Left forelimb (tissue), 1 donor: ENCODE measurements at places on chromosomes 2 and 18.

- no peak for DNase-seq
These were observed 265.5 kb downstream of the NAPG start for GRCh38 chr18:10791169-10791831.

- DNase-seq: no peak
These were observed 67.0 kb downstream of the SP3 start for GRCh38 chr2:173898178-173898668.

GRCh38 chr2:38830526-38831159 lies 45.1 kb downstream of the DHX57 start:
- DNase-seq: no peak

GRCh38 chr2:18959952-18960717 lies 370.8 kb upstream of the NT5C1B start:
- no peak for DNase-seq

DNA sequence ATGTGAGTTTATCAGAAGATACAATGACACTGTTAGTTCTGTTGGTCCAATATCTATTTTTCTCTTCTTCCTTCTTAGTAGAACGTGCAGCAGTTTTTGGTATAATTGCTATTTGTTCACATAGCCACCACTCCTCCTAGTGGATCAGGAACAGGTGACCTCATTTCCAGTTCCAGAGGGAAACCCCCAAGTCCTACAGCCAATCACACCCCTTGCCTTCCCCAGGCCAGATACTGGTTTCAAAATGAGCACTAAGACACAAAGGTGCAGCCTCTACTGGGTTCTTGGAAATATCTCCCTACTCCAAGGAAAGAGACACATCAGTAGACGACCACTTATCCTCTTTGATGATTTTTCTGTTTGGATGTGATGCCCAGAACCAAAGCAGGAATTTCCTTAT lies 103.2 kb downstream of the TCF4 start:
- DNase-seq: no peak

DNA sequence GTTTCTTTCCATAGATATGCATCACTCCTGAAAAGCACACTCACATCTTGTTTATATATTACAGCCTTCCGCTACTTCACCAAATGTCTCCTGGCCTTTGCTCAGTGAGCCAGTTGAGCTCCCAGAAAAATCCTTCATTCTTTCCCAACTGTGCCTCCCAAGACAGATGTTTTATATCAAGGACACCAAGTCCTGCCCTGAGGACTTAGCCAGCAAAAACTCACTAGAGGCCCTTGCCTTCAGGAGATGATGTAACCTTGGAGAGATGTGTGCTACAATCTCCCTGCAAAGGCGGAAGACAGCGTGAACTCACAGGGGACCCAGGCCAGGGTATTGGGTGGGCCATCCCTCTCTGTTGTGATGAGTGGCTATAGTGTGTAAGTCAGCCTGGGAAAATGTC lies 86.1 kb upstream of the CTAGE1 start:
- DNase-seq: no peak

DNA sequence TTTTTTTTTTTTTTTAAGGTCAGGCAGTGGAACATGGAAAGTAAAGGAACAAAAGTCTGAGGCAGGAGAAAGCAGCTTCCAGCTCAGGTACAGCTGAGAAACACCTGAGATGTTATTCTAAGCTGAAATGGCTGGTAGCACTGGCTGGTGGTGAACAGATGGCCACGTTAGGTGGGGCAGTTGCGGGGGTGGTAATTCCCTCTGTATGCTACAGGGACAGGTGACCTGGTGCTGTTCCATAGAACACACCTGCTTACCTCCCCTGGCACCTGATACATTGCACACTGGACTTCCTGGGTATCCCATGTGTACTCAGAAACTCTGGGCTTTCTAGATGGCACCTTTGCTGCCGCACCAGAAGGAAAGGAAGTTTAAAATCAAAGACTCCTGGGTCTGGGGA lies 333.3 kb downstream of the SLC8A1 start:
- no peak for DNase-seq

DNA sequence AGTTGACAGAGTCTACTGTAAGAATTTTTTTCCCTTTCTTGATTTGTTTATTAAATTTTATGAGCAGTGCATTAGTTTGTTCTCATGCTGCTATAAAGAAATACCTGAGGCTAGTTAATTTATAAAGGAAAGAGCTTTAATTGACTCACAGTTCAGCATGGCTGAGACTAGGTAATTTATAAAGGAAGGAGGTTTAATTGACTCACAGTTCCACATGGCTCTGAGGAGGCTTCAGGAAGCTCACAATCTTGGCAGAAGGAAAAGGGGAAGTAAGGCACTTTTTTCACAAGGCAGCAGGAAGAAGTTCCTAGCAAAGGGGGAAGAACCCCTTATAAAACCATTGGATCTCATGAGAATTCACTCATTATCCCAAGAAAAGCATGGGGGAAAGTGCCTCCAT lies 191.4 kb upstream of the VRK2 start:
- DNase-seq: no peak

DNA sequence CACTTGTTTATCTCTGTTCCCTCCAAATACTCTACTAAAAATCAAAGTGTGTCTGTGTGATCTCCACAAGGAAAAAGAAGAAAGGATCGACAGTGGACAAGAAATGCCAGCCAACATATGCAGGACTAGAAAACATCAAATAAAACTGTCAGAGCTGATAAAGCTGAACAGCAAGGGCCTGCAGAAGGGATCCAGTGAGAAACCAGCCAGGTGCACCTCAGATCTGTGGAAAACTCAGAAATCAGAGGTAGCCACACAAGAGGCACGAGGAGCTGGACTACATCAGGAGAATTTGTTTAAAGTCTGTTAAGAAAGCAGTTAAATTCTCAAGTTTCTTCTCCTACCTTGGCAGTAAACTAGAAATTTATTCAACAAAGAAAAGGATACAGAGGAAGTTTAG lies 135.2 kb downstream of the SUCLG1 start:
- no peak for DNase-seq

GRCh38 chr2:51812138-51812866 lies 780.4 kb upstream of the NRXN1 start:
- DNase-seq: no peak
